Activated CD4-positive, alpha-beta T cell treated with anti-CD3 and anti-CD28 coated beads, Interleukin-2, amount 50 U/mL, for 4 hours (primary cell): ENCODE measurements at places on chromosomes 1 and 21.
A peak's percentile ranks its signal among the peaks of the same experiment; 100 is the strongest.

GRCh38 chr1:238581332-238581731 lies 690.6 kb upstream of the ZP4 start:
- no peak for DNase-seq

DNA sequence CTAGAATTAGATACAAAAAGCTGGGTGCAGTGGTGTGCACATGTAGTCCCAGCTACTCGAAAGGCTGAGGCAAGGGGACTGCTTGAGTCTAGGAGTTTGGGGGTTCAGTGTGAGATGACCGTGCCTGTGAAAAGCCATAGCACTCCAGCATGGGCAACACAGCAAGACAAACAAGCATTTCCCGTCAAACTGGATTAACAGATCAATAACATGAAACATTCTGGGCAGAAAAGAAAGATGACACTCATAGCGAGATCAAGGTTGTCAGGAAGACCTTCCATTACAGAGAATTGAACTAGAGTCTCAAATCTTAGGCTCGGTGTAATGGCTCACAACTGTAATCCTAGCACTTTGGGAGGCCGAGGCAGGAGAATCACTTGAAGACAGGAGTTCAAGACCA lies 14.0 kb downstream of the TFB2M start:
- no peak for DNase-seq

DNA sequence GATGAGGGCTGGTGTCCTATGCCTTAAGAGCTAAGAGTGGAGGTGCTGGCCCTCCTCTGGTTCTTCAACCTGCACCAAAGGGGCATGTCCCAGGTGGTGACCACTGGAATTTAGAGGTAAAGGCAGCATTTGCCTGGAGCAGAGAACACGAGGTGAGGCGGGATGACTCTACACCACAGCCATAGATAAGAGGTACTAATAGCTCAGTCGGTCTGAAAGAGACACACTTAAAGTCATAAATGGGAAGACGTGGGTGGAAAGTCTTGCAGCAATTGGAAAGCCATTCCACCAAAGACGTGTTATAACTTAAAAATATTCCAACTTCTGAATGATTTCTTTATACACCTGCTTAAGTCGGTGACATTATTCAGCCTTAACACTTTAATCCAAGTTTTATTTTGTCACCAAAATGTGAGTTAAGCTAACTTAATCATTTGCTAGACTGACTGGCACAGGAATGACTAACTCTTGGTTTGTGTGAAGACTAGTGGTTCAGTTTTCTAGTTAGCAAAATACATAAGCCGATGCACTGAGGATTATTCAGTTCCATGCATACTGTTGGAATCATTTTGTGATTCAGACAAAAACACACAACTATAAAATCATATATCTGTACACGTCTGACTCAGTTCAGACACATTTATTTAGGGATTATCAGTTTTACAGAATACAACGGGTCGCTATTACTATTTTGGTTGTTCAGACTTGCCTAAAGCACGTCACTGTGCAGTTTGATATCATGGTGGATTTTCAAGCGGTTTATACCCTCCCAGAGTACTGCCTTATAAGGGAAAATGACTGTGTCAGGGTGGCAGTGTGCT lies 4.6 kb upstream of the ETS2 start:
- DNase-seq, result no peak

DNA sequence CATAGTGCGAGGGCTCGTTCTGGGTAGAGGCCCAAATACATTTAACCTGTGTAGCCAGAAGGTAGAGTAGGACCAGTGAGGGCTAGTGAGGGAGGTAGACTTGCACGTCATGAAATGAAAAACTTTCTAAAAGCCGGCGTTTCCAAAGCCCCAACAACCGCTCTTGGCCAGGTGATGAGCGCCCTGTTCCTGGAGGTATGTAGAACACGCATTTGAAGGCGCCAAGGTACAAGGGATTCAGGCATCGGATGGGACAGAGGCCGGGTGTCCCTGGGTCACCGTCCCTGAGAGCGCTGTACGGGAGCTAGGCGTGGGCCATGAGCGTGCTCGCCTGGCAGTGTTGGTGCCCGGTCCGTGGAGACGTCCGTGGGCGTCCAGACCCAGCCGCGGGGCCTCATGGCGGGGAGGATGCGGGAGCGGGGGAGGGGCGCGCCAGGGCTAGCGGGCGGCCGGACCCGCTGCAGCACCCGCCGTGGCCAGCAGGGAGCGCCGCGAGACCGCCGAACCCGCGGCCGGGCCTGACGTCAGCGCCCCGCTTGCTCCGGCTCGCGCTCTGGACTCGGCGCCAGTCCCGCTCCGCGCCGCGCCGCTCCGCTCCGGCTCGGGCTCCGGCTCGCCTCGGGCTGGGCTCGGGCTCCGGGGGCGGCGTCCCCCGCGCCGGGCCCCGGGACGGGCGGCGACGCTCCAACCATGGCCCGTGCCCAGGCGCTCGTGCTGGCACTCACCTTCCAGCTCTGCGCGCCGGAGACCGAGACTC lies at the start of gene PTPRU:
TSS of gene PTPRU (plus strand) at position 568 of the 757 bp plus-strand sequence. CDS start at position 691, 123 bp downstream.
- peak; percentile 69 for DNase-seq

DNA sequence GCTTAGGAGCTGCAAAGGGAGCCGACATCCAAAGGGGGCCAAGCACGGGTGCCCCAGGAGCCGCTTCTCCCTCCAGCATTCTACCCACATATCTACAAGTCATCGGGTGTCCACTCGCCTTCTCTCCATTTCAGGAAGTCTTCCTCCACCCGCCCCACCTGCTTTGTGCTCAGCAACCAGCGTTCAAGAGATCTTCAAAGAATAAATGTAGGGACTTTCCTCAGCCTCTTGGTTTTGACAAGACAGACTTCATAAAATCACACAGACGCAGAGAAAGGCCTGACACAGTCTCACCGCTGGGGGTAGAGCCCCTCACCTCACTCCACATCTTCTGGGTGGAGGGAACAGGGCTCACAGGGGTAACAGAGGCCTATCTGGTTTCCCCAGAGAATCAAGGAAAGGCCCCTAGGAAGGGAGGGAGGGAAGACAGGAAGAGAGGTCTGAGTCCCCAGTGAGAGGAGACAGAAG lies 49.5 kb downstream of the SSBP3 start:
- peak; percentile 15 for DNase-seq

DNA sequence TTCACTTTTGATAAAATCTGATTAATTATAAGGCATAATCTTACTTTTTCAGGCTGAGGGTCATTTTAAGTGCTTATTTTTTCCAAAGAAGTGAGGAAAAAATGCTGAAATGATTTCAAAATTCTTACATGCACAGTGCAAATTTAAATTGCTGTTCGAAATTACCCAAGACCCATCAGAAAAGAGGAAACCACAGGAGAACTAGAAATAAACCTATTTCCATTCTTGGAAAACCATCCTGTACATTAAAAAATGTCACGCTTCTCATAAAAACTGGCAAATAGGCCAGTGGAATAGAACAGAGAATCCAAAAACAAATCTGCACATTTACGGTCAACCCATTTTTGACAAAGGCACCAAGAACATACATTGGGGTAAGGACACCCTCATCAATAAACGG lies 414.9 kb downstream of the SMYD3 start:
- DNase-seq, result no peak

GRCh38 chr1:205344066-205344928 lies 12.4 kb downstream of the KLHDC8A start:
- peak; percentile 56 for DNase-seq

- no peak for DNase-seq
These were observed 74.8 kb upstream of the TINAGL1 start for GRCh38 chr1:31501505-31501904.

DNA sequence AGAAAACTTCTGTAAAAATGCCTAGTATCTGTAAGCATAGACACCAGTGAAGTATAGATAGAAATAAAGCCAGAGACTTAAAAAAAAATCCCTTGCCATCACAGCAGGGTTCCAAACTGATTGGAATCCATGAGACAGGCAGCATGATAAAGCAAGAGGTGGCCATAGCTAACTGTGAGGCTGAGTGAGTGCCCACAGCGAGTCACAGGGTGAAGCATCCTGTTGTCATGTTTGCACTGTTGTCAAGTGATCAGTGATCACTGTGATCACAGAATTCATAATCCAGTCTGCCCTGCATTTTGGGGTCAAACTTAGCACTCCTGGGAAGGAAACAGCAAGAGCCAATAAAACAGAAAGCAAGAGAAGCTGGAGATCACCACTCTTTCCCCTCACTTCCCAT lies 33.3 kb downstream of the LRRC8B start:
- no peak for DNase-seq
